ENCODE measurements at places on chromosomes 2 and 18.

- DNase-seq: no peak
Measured at GRCh38 chr2:238894226-238894949, 46.5 kb downstream of the TWIST2 start.

DNA sequence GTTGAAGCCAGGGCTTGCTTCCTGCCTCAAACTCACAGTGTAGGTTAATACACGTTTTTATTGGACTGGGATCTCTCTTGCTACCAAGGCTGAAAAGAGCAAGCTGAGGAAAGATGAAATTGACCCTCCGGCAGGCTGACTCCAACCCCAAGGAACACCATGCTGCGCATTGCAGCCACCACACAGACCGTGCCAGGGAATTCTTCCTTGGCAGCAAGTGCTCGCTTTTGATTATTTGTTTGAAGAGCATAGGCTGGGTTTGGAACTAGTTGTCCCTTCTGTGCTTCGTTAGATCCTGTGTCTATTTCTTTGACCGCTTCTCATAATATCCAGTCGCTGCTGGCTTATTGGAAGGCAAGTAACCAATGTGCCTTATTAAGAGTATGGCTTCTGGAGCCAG lies 34.4 kb upstream of the DARS1 start:
- DNase-seq: no peak

GRCh38 chr2:194105358-194105757 lies 1551.7 kb upstream of the SLC39A10 start:
- no peak for DNase-seq

DNA sequence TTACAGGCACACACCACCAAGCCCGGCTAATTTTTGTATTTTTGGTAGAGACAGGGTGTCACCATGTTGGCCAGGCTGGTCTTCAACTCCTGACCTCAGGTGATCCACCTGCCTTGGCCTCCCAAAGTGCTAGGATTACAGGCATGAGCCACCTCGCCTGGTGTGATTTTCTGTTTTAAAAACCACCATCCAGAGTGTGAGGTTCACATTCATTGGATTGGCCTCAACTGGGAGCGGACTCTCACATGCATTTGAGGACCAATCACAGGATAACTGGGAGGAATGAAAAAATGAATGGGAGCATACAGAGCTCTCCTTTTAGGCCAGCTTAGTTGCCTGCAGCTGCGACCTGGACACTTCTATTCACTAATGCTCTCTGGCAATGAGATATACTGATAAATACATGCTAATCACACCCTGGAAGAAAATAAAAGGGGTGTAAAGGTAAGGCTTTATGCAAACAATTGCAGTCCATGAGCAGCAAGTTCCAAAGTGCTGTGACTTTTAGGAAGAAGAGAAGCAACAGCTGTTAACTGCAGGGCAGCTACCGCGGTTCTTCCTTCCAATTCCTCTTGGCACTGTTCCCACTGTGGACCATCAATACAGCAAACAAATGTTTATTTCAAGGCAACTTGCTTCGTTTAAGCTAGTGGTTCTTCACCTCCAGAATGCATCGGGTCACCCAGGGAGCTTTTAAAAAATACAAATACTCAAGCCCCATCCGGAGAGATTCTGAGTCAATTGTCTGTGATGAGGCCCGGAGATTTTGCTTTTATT lies 49.5 kb upstream of the FZD5 start:
- DNase-seq: no peak

GRCh38 chr18:21177822-21178221 lies 64.2 kb upstream of the GREB1L start:
- DNase-seq: no peak

GRCh38 chr2:86360776-86361175 lies 23.4 kb upstream of the REEP1 start:
- DNase-seq: no peak

DNA sequence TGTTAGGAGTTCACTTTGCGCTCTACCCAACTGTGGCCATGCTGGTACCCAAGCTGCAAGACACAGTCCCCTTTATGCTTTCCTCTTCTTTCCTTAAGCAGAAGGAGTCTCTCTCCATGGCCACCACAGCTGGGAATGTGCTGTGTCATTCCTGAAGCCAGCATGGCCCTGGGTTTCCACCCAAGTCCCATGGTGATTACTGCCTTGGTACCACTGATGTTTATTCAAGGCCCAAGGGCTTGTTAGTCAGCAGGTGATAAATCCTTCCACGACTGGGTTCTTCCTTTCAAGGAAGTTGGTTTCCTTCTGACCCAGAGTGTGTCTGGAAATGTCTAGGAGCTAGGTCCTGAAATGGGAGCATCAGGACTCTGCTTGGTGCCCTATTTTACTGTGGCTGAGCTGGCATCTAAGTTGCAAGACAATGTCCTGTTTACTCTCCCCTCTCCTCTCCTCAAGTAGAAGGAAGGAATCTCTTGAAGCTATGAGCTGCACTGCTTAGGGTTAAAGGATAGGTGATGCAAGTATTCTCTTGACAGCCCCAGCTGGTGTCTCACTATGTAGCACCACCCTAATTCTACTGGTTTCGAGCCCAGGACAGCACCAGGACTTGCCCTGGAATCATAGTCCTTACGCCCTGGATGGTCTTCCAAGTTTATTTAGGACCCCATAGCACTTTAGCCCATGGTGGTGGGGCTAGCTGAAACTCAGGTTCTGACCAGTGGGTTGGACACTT lies 18.7 kb upstream of the NUP35 start:
- DNase-seq: no peak

DNA sequence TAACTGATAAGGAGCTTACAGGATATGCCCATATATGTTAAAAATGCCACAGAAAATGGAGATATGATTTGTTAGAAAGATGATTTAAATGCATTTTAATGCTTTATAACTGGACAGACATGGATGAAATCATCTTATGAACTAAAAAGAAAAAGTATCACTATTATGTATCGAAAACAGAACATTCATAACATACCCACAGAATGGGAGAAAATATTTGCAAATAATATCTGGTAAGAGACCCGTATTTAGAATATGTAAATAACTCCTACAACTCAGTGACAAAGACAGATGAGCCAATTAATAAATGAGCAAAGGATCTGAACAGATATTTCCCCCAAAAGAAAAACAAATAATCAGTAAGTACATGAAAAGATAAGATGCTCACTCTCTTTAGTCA lies 24.3 kb upstream of the MGAT5 start:
- no peak for DNase-seq

DNA sequence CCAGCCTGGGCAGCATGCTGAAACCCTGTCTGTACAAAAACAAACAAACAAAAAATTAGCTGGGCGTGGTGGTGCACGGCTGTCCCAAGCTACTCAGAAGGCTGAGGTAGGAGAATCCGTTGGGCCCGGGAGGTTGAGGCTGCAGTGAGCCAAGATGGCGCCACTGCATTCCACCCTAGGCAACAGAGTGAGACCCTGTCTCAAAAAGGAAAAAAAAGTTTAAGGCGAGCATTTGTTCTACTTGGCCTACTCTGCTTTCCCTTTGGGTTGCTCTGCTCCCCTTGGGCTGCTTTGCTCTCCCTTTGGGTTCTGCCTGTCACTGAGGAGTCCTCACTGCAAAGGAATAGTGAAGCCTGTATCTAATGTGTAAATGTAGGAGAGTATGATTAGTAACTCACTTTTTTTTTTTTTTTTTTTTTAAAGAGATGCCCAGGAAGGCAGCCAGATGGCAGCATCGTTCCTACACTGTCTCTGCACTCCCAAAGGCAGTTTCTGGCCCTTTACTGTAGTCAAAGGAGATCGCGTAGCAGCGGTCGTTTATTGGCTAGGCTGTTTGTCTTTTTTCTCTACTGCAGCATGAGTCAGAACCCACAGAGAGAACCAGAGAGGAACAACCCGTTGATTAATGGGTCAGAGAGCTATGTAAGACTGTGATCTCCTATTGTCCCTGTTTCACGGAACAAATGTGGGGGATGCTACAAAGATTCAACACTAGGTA lies 118.3 kb upstream of the CWC22 start:
- DNase-seq: no peak

DNA sequence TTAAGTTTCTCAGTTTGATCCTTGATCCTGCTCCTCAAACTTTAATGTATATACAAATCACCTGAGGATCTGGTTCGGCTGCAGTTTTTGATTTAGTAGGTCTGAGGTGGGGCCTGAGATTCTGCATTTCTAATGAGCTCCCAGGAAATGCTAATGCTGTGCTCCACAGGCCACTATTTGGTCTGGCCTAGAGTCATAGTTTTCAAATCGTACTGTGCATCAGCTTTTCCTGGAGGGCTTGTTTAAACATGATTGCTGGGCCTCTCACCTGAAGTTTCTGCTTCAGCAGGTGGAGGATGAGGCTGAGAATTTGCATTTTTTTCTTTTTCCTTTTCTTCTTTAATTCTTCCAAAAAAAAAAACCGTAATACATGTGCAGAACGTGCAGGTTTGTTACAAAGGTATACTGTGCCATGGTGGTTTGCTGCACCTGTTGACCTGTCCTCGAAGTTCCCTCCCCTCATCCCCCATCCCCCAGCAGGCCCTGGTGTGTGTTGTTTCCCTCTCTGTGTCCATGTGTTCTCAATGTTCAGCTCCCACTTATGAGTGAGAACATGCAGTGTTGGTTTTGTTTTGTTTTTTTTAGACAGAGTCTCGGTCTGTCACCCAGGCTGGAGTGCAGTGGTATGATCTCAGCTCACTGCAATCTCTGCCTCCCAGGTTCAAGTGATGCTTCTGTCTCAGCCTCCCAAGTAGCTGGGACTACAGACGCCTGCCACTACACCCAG lies 42.2 kb upstream of the CD28 start:
- DNase-seq: no peak

DNA sequence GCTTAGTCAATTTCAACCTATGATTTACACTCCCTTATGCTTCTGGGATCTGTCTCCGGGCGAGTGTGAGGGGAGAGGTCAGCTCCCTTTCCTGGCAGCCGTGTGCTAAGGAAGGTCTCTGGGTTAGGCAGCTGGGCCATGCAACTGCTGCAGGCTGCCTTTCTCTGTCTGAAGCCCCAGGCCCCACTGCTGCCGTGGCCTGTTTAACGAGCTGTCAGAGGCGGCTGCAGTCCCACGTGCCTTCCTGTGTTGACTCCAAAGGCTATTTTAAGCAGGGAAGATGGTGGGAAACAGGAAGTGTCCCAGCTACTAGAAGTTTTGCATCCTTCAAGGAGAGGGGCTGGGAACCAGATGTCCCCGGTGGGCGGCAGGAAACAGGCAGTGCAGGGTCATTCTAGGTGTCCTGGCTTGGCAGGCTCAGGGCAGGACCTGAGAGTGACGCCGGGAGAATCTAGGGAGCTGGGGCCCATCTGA lies 186.4 kb downstream of the TNS1 start:
- DNase-seq: no peak
